ENCODE measurements at places on chromosomes 6 and 20. TPM values are rescaled to one million over a fixed set of nuclear protein-coding genes. Genes with fewer than 3 reads are reported as not detected.

Gene DLK2
- 0.47 TPM for total RNA-seq

Gene SLC16A10
- total RNA-seq: not detected

Gene ATRN
- 42.8 TPM for total RNA-seq

Gene UBE2V1
- 36.0 TPM for total RNA-seq

Gene TCF19
- total RNA-seq: 6.6 TPM

Gene MATN4
- 0.23 TPM for total RNA-seq

All from smooth muscle cell of the coronary artery (primary cell).